ENCODE measurements at places on chromosomes 7 and 10. TPM values are rescaled to one million over a fixed set of nuclear protein-coding genes. Genes with fewer than 3 reads are reported as not detected.

GPER1 gene
- 11.1 TPM for total RNA-seq

UNC5B gene
- total RNA-seq, result 16.0 TPM

TEX36 gene
- total RNA-seq, result not detected

CPXM2 gene
- total RNA-seq, result 9.7 TPM

AKR1D1 gene
- not detected for total RNA-seq

TAS2R3 gene
- total RNA-seq, result 1.6 TPM

CCDC7 gene
- 23.6 TPM for total RNA-seq

MEOX2 gene
- total RNA-seq, result 21.9 TPM

HOGA1 gene
- total RNA-seq, result 2.3 TPM

ADCY1 gene
- total RNA-seq, result 3.9 TPM

GCK gene
- total RNA-seq, result 0.23 TPM

CALN1 gene
- total RNA-seq, result not detected

Measured in upper lobe of right lung (tissue), 1 donor.